ENCODE measurements at places on chromosomes 11 and 22.

- no peak for DNase-seq
Observed at GRCh38 chr11:64753380-64754123, 6.2 kb downstream of the PYGM start.

DNA sequence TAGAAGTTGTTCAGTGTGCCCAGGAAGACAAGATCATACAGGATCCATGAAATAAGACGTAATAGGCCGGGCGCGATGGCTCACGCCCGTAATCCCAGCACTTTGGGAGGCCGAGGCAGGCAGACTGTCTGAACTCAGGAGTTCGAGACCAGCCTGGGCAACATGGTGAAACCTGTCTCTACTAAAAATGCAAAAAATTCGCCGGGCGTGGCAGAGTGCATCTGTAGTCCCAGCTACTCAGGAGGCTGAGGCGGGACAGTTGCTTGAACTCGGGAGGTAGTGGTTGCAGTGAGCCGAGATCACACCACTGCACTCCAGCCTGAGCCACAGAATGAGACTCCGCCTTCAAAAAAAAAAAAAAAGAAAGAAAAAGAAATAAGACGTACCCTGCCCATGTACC lies 56.7 kb downstream of the APOL3 start:
- DNase-seq, result no peak

DNA sequence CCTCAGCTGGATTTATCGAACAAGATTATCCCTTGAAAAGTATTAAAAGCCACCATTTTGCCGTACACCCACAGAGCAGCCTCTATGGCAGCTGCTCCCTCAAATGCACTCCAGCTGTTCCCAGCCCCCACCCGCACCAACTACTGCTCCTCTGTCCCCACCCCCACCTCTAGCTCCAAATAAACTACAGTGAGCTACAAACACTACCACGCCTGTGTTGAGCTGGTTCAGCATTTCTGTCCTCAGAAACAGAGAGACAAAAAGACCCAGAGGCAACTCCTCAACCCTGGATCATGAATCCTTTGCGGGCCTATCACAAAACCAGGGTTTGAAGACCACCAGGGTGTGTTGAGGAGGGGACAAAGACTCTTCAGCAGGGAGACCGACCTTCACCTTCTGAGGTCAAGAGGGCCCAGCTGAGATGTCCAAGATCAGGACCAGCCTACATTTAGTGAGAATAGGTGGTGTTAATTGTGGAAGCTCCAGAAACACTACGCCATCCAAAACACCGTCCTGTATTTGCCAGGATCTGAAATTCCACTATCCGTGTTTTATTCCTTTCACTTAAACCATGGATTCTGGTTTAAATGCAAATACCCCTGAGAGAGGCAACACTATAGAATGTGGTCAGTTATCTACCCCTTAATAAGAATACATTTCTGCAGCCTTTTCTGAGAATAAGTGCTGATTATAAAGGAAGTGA lies 195.9 kb downstream of the DSCAML1 start:
- DNase-seq, result no peak

DNA sequence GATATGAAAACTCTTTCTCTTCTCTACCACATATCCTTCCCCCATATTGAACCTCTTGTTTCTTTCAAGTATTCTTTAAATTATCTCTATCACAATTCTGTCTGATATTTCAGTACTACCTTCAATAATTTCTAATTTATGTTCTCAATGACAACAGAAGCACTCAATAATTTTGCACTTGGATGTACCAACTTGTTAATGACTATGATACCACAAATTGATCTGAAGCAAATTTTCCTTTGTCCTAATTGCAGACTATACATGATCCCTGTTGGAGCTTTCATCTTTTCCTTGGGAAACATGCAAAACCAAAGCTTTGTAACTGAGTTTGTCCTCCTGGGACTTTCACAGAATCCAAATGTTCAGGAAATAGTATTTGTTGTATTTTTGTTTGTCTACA lies at the start of gene OR4C15:
Gene OR4C15, plus strand, starts transcription at position 301 of the 400 bp plus-strand sequence. Its CDS starts 0 bp downstream, at position 301.
- no peak for DNase-seq

DNA sequence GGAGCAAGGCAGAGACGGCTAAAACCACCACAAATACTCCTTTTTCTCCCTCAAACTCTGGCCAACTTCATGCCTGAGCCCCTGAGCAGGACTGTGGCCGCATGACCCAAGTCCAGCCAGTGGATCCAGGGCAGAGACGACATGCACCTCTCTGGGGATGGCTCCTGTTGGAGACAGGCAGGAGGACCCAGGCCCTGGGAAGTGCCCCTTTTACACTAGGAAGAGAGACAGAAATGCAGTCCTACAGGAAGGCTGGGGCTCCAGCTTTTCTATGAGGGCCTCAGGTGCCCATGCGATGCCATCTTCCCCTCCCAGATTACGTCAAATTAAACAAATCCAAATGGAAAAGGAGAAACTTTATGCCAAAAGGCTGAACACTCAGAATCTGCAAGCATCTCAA lies 498.0 kb downstream of the BRD1 start:
- no peak for DNase-seq

- peak; percentile 56 for DNase-seq
Observed at GRCh38 chr11:77547863-77548551, 41.7 kb upstream of the AQP11 start.

DNA sequence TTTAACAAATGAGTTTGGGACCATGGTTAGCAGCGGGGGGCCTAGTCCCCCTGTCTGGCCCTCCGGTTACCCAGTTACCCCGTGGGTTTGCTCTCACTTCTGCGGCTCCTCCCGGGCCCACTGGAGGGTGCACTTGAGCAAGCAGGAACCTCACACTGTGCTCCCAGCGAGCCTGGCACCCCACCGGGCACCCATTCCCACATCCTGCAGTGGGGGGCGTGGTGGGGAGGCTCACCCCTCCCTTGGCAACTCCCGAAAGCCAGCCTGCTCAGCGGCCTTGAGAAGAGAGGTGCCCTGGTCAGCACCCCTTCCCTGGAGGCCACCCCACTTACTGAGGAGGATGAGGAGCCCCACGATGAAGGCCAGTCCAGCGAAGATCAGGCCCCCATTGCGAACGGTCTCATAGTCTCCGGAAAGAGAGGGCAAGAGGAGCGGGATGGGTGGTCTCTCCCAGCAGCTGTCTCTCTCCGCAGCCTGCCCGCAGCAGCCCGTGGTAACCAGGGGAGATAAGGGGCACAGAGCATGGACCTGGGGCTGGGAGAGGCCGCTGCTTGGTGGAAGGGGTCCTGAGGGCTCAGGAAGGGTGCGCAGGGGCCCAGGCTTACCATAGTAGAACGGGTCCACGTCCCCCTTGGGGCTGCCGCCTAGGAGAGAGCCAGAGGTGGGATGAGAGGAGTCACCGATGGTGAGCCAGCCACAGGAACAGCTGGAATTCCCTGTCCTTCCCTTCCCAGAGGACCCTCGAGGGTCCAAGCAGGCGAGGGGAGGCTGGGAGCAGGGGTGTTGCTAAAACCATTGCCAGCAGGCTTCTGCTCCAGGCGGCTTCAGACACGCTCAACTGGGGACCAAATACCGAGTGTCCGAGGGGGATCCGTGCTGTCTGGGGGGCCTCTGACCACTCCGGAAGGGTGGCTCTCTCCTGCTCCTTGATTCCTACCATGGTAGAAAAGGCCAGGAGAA lies 2.2 kb downstream of the FXYD2 start:
- no peak for DNase-seq

DNA sequence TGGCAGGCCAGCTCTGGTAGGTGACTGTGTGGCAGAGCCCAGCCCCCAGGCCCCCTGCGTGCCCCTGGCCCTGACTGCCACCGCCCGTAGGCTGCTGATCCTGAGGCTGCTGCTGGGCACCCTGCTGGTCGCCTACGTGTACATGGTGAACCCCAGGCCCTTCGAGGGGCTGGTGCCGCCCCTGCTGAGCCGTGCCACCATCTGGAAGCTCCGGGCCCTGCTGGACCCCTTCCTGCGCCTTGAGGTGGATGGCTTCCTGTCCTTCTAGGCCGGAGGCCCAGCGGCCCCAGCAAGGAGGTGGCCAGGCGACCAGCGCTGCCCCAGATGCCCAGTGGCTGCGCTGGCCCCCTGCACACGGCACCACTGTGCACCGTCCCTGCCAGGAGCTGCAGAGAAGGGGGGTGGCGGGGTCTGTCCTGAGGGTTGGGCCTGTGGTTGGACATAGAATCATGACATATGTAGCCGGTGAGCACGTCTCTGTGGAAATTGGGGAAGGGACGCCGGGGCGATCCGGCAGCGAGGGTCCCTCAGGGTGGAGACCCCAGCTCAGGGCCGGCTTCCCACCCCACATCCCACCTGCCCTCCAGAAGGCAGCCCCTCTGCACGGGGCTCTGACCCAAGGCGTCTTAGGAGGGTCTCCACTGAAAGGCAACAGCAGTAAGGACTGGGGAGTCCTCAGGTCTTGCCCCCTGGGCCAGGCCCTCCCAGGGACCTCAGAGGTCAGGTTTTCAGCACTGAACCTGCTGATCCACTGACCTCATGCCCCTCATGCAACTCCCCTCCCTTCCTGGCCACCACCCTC lies 185.4 kb downstream of the IGLL1 start:
- DNase-seq, result no peak

- DNase-seq, result no peak
Observed at GRCh38 chr22:18927020-18927419, 9.1 kb downstream of the PRODH start.

DNA sequence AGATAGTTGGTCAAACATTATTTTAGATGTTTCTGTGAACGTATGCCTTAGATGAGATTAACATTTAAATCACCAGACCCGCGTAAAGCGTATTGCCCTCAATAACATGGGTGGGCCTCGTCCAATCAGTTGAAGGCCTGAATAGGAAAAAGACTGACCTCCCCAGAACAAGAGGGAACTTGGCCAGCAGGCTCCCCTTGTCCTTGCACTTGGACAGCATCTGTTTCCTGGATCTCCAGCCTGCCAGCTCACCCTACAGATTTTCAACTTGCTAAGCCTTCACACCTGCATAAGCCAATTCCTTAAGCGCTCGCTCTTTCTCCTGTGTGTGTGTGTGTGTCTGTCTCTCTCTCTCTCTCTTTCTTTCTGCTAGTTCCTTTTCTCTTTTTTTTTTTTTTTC lies 8.2 kb downstream of the TOM1 start:
- no peak for DNase-seq

DNA sequence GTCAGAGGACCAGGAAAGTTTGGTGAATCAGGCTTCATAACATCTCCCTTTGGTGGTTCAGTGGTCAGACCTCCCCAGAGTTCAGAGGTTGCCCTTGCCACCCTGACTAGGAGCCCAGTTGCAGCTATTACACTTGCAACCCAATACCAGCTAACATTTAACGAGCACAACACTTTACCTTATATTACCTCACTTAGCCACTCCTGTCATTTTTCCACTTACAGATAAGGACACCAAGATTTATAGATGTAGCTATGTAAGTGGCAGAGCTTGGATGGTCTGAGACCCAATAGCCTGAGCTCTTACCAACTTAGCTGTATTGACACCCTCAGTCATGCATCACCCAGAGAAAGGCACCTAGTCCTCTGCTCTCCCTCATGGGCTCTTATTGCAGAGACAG lies 234.7 kb downstream of the INSC start:
- peak; percentile 39 for DNase-seq

GRCh38 chr11:15893080-15893492 lies 463.3 kb downstream of the SOX6 start:
- DNase-seq, result peak; percentile 10

DNA sequence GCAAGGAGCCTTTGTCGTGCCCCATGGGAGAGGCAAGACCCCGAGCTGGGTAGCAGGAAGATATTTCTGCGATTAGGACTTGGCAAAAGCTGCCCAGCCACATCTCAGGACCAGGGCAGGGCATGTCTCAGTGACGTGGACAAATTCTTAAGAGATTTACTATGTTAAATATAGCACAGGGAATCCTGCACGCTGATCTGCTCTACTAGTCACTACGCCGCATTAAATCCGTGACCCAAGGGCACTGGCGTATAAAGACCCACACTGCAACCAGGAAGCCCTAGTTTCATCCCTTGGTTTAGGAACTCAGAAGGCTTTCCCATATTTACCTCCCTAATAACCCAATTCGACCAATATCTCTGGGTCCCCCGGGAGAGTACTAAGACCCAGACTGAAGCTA lies 35.1 kb downstream of the AP1B1 start:
- DNase-seq, result no peak

GRCh38 chr11:123073343-123074057 lies 11.6 kb upstream of the HSPA8 start:
- DNase-seq, result no peak

GRCh38 chr22:48137640-48138039 lies 1375.2 kb downstream of the TBC1D22A start:
- DNase-seq, result peak; percentile 37

DNA sequence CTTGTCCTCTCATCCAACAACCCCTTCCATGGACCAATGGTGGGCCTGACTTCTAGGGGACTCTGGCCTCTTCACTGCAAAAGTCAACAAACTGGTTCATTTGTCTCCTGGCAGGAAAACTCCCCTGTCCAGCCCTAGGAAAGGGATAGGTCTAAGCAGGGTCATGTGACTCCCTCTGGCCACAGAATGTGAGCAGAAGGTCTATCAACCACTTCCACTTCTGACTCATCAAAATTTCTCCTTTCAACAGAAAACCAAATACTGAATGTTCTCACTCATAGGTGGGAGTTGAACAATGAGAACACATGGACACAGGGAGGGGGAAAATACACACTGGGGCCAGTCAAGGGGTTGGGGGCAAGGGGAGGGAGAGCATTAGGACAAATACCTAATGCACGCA lies 1.3 kb upstream of the ISX start:
- DNase-seq, result no peak

GRCh38 chr11:12070446-12071267 lies 39.7 kb upstream of the MICAL2 start:
- DNase-seq, result no peak

DNA sequence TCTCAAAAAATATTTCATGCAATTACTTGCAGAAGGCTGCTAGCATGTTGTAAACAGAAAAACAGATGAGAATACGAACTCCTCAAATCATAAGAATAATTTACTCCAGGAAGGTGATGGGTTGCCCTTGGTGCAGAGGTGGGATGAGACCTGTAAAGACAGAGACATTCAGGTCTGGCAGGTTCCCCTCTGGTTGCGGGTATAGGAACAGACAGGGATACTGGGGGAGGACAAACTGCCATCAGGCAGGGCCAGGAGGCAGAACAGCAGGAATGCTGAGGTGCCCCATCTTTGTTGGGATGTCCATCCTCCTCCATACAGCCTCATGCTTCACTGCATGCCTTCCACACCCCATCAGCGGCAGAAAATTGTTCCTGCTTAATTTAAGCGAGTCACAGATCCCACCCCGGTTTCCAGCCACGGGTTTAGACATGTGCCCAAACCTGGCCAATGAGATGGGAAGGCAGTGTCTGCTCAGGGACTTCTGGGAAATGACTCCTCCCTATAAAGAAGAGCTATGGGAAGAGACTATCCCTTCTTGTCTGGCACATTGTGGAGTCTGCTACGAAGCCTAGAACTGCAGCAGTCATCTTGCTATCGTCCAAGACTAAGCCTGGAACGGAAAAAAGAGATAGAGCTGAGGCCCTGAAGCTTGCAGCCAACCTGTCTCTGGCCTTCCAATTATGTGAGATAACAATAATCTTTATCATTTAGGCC lies 23.1 kb upstream of the IRAG1 start:
- DNase-seq, result no peak

DNA sequence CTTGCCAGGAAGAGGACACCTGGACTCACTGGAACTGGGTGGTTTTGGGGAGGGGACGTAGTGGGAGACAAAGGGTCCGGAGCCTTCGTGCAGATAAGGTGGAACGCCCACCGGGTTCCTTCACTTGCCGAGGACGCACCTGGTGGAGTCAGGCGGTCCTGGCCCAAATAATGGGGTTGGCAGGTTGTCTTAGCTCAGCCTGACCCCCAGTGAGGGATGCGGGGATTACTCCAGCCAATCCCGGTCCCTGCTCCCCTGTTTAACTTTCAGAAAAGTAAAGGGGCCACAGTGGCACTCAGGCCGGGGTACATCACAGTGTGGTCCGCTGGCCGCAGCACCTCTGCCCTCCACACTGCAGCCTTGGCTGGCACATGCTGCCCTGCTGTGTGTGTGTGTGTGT lies 18.0 kb downstream of the A4GALT start:
- no peak for DNase-seq

- no peak for DNase-seq
Observed at GRCh38 chr11:13970986-13971385, 8.5 kb downstream of the SPON1 start.

All from DMS79 (cell line).